ENCODE measurements at places on chromosomes 6 and 20.

DNA sequence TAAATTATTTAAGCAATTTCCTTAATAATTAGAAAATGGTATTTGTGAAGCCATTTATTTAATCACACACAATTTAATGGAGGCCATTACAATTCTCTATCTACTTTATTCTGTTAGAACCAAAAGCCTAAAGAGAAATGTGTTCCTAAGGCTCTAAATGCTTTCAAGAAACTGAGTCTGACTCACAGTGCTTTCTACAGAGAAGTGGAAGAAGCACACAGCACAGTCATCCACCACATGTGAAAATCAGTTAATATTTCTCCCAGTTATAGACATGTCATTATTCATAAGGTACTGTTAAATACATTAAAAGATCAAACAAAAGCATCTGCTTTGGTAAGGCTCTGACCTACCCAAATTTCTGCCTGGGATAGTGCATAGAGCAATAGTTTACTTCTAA is 214.4 kb downstream of the ALDH8A1 start:
- DNase-seq, result no peak

DNA sequence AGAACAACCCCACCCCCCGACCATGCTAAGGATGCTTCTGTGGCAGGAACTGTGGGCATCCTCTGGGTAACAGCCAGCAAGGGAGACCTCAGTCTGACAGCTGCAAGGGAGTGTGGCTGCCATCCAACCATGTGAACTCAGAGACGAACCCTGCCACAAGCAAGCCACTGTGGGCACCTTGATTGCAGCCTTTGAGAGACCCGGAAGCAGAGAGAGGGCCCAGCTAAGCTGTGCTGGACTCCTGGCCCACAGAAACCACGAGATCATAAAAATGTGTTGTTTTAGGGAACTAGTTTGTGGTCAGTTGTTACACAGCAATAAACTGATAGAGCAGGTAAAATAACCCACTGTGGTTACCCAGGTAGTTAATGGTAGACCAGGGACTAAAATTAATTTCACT is 414.6 kb downstream of the CDH26 start:
- DNase-seq, result no peak

- no peak for DNase-seq
Observed at GRCh38 chr6:154371281-154371680, 14.7 kb upstream of the IPCEF1 start.

GRCh38 chr6:169534039-169534421 is 167.8 kb downstream of the WDR27 start:
- DNase-seq, result no peak

GRCh38 chr20:21528870-21529269 is 15.0 kb upstream of the NKX2-2 start:
- no peak for DNase-seq

GRCh38 chr6:20564777-20565176 is 30.5 kb downstream of the CDKAL1 start:
- DNase-seq, result no peak

- DNase-seq, result no peak
Observed at GRCh38 chr20:47233333-47234188, 122.9 kb downstream of the ZMYND8 start.

GRCh38 chr20:10555865-10556308 is 117.9 kb downstream of the JAG1 start:
- DNase-seq, result no peak
